ENCODE measurements at places on chromosomes 7 and 10.

DNA sequence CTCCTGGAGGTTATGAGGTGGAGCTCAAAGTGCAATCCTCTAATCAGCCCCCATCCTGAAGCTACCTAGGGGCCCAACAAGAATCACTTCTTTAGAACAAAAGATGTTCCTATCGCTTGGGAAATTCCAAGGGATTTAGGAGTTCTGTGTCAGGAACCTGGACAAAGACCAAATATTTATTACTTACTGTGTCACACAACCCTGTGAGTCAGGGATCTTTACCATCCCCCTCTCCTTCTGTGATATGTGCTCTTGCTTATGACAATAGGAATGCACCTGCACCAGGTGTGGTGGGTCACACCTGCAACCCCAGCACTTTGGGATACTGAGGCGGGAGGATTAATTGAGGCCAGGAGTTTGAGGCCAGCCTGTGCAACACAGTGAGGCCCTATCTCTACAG lies 485.8 kb downstream of the PLXDC2 start:
- no peak overlapping the region for H3K4me3 ChIP-seq
- DNase-seq: no peak
- H3K4me1 ChIP-seq: no peaks in the 10 kb centered on the region
- no peaks in the 10 kb centered on the region for H3K36me3 ChIP-seq
- no peaks in the 10 kb centered on the region for H3K27me3 ChIP-seq

DNA sequence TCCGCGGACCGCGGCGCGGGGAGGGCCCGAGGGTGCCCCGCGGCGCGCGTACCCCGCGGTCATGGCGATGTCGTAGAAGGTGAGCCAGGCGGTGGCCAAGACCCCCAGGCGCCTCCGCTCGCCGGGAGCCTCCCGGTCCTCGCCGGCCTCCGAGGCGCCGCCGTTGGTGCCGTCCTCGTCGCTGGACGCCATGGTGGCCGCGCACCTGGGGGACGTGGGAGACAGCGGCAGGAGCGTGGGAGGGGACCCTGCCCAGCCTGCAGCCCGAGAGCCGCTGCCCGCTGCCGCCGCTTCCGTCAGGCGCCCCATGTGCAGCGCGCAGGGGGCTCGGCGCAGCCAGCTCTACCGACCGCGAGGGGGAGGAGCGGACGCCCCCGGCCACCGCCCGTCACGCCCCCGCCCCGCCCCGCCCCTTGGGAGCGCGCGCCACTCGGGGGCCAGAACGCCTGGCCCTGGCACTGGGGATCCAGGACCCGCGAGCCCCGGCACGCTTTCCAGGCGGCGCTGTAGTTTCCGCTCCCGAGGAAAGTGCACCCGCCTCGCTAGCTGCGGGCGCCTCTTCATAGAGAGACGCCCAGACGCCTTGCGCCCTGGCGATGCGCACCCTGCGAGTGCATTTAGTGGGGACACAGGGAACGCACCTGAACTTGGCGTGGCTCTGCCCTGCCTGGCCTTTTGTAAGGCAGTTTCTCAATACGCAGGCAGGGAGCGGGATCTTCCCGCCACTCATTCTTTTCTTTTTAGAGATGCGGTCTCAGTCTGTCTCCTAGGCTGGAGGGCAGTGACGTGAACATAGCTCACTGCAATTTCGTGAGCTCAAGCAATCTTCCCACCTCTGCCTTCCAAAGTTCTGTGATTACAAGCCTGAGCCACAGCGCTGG lies at the start of gene HACD1:
TSS of gene HACD1 (minus strand) at position 344 of the 881 bp plus-strand sequence. CDS start at position 309, 35 bp downstream.
- H3K4me3 ChIP-seq: peak within 1 kb of the TSS; percentile 93
- DNase-seq: peak; percentile 88
- no peaks in the 10 kb centered on the region for H3K27me3 ChIP-seq
- H3K4me1 ChIP-seq: no peaks in the 10 kb centered on the region
- peaks cover 2% of the 10 kb centered on the region for H3K36me3 ChIP-seq
- H3K27ac ChIP-seq: peak within 1 kb of the TSS; percentile 68

DNA sequence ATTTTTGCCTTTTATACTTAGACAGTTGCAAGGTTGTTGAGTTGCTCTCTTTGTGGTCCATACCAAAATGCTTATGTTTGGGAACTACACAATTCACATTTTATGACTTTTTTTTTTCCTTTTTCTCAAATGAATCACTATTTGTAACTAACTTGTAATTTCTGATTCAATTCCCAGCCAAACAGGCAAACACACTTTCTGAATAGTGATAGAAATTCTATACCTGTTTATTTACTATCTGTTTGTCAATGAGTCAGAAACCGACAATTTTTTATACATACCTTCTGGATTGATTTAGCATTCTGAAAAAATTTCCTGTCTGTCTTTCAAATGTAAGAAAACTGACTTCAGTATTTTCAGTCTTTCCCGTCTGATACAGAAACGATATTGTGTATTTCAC lies 69.1 kb downstream of the MBL2 start:
- H3K27me3 ChIP-seq: no peaks in the 10 kb centered on the region
- DNase-seq: no peak
- H3K4me3 ChIP-seq: no peak overlapping the region
- no peaks in the 10 kb centered on the region for H3K4me1 ChIP-seq
- H3K36me3 ChIP-seq: no peaks in the 10 kb centered on the region
- H3K27ac ChIP-seq: no peak overlapping the region

DNA sequence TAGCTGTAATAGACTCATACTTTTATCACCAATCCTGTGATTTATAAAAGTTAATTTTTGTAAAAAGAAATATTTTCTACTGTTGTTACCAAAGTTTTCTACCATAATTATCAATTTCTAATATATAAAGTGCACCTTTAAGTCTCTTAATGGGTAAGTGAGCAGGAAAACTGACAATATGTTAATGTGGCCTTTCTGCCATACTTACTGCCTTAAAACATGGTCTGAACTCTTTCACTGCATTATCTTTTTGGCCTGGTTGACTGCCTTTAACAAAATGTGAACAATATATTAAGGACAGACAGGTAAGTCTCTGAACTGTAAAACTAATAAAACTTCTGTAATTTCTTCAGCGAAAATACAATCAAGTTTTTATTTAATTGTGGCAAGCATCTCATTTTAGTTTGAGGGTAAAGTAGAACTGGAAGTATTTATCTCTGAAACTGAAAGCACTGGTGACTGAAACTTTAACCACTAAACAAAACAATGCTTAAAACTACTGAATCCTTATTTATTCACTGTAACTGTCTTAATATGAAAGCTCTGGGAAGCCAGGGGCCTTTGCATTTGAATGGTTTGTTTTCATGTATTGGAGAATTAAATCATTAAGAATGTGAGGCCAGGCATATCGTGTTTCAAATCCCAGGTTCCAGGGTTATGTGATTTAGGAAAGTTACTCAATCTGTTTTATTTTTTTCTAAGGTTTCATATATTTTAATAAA lies 948.8 kb upstream of the POT1 start:
- no peaks in the 10 kb centered on the region for H3K27me3 ChIP-seq
- no peak overlapping the region for H3K4me3 ChIP-seq
- H3K4me1 ChIP-seq: no peaks in the 10 kb centered on the region
- H3K27ac ChIP-seq: no peak overlapping the region
- DNase-seq: no peak
- H3K36me3 ChIP-seq: no peaks in the 10 kb centered on the region

GRCh38 chr10:119724593-119725516 lies 995 bp upstream of the INPP5F start:
- H3K27me3 ChIP-seq: no peaks in the 10 kb centered on the region
- H3K4me1 ChIP-seq: peaks cover 39% of the 10 kb centered on the region
- peak; percentile 45 for DNase-seq
- H3K27ac ChIP-seq: peak overlapping the region; percentile 40
- H3K4me3 ChIP-seq: peak overlapping the region; percentile 85

DNA sequence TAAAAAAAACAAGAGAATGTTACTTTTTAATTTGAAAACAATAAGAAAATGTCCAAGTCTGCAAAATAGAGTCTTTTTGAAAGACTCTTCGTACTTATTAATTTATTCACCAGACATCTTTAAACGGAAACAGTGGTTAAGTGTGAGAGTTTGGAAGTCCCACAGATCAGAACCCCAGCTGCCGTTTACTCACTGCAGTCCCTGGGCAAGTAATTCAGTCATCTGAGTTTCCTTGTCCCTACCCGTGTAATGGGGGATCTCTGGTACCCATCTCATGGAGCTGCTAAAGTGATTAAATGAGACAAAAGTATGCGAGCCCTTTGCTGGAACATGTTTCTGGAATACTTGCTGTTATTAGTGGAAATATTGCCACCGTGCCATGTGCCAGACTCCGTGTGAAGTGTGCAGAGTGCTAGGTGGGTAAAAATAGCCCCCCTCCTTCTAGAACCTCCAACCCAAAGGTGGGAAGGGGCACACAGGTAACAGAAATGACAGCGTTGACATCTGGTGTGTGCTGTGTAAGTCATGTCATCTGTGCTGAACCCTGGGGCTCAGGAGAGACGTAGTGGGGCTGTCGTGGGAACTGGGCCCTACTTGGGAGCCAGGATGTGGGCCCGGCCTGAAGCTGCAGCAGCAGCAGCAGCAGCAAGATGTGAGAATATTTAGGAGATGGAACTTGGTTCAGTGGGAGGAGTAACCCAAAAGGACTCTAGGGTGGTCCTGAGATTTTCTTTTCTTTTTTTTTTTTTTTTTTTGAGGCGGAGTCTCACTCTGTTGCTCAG lies 140.5 kb downstream of the CUX1 start:
- H3K36me3 ChIP-seq: no peaks in the 10 kb centered on the region
- H3K27me3 ChIP-seq: no peaks in the 10 kb centered on the region
- peaks cover 26% of the 10 kb centered on the region for H3K4me1 ChIP-seq

- no peaks in the 10 kb centered on the region for H3K27me3 ChIP-seq
- no peak for DNase-seq
- H3K4me3 ChIP-seq: no peak overlapping the region
- H3K4me1 ChIP-seq: no peaks in the 10 kb centered on the region
- H3K27ac ChIP-seq: no peak overlapping the region
Measured at GRCh38 chr7:130286881-130287280, 6.1 kb upstream of the CPA4 start.

DNA sequence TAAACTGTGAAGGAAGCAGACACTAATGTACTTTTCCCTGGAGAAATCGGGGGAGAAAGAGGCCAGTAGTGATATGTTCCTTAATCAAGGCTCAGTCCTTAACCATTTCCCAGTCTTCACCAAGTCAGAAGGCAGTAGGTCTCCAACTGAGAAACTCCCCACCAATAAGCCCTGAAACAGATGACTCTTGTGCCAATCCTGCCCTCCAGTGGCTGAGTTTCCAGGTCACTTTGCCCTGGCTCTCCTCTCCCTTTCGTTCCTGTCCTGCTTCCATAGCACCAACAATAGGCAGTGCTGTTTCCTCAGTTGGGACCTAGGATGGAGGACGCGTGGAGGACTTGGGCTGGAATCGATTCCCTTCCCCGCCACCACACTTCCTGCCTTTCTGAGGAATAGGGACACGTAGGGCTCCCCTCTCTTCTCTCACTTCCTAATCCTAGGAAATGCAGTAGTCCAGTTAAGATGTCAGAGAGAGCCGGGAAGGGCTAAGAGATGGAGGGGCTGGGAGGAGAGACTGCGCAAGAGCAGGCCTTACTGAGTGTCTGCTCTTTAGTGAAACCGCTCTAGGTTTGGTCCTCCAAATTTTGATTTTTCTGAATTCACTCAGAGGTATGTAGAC lies 23.4 kb downstream of the ATOH7 start:
- H3K27me3 ChIP-seq: no peaks in the 10 kb centered on the region
- no peaks in the 10 kb centered on the region for H3K36me3 ChIP-seq
- DNase-seq: peak; percentile 61
- H3K4me3 ChIP-seq: no peak overlapping the region
- no peaks in the 10 kb centered on the region for H3K4me1 ChIP-seq

- H3K4me1 ChIP-seq: no peaks in the 10 kb centered on the region
- no peak for DNase-seq
- no peak overlapping the region for H3K27ac ChIP-seq
- H3K36me3 ChIP-seq: no peaks in the 10 kb centered on the region
- H3K27me3 ChIP-seq: no peaks in the 10 kb centered on the region
Measured at GRCh38 chr10:13823096-13823708, 236.4 kb downstream of the PRPF18 start.

- no peaks in the 10 kb centered on the region for H3K27me3 ChIP-seq
- no peaks in the 10 kb centered on the region for H3K36me3 ChIP-seq
- no peak overlapping the region for H3K27ac ChIP-seq
- H3K4me3 ChIP-seq: no peak overlapping the region
- no peak for DNase-seq
Measured at GRCh38 chr7:34109936-34110780, 204.8 kb downstream of the BMPER start.

DNA sequence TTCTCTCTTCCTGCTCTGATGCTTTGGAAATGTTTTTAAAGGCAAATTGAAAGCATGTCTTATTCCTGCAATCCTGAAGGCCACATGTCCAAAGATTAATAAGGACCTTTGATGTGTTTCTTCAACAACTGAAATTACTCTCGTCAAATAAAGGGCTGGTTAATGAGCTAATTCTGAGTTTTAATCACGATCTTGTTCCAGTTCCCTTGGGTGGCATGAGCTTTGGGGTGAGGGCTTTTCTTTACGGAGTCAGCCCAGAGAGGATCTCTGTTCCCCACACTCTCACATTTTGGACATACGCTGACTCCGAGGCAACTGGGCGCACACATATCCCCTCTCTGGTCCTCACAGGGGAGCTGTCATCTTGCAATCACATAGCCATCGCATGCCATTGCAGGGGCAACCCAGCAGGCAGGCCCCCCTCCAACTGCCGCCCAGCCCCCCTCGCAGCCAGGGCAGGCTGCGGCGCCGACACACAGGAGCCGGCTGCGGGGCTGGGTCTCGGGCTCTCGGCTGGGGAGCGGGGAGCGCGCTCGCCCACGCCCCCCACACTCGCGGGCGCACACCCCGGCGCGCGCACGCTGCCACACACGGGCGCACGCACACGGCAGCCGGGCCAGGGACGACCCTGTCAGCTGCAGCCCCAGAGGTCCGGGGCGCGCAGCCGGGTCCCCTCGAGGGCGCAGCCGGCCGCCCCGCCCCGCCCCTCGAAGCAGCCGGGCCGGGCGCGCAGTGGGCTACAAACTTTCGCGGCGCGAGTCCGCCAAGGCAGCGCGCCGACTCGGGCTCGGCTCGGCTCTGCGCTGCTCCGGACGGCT lies at the start of gene GDF10:
TSS of gene GDF10 (plus strand) at position 587 of the 818 bp plus-strand sequence. CDS start 455 bp downstream, outside the sequence.
- peaks cover 70% of the 10 kb centered on the region for H3K27me3 ChIP-seq
- H3K4me3 ChIP-seq: peak within 1 kb of the TSS; percentile 2

- no peak overlapping the region for H3K4me3 ChIP-seq
- H3K27me3 ChIP-seq: peaks cover 4% of the 10 kb centered on the region
- H3K27ac ChIP-seq: no peak overlapping the region
- no peaks in the 10 kb centered on the region for H3K4me1 ChIP-seq
- no peak for DNase-seq
Measured at GRCh38 chr10:86064931-86065662, 301.5 kb downstream of the GRID1 start.

DNA sequence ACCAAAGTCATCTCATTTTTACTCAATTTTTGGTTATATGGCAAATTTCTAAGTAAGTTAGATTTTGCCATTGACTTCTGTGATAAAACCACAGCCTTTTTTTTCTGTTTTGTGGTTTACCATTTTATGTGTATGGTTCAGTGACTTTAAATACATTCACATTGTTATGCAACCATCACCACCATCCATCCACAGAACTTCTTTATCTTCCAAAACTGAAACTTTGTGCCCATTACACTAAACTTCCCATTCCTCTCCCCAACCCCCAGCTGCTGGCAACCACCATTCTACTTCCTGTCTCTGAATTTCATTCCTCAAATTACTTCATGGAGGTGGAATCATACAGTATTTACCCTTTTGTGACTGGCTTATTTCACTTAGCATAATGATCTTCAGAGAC lies 280.4 kb upstream of the TCERG1L start:
- H3K4me1 ChIP-seq: no peaks in the 10 kb centered on the region
- H3K36me3 ChIP-seq: no peaks in the 10 kb centered on the region
- no peaks in the 10 kb centered on the region for H3K27me3 ChIP-seq
- H3K4me3 ChIP-seq: no peak overlapping the region
- H3K27ac ChIP-seq: no peak overlapping the region
- DNase-seq: peak; percentile 18

All from common myeloid progenitor, CD34-positive (primary cell).